ENCODE measurements at places on chromosomes 4 and X.
A peak's percentile ranks its signal among the peaks of the same experiment; 100 is the strongest.

DNA sequence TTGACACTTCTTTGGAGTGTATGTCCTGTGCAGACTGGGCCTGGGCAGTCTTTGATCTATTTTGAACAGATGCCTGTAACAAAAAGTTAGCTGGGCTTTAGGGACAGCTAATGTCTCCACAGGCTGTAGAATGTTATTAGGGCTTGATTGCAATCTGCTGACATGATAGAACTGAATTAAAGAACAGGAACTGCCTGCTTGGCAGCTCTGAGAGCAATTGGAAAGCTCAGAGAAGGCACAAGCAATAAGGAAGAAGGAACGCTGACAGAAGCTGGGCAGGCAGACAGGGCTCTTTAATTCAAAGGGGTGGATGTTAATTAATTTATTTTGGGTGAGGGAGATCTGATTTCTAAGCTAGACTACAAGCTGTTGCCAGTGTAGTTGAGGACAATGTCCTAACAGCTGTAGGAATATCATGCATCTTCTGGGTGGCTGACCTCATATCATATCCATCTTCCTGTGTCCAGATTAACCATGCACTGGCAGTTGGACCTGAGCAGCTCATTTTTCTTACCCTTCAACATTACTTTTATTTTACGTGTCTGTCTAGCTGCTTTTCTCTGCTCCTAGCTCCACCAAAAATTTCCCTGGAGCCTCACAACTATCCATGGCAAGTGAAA is 20.7 kb upstream of the GRXCR1 start:
- no peak for DNase-seq

DNA sequence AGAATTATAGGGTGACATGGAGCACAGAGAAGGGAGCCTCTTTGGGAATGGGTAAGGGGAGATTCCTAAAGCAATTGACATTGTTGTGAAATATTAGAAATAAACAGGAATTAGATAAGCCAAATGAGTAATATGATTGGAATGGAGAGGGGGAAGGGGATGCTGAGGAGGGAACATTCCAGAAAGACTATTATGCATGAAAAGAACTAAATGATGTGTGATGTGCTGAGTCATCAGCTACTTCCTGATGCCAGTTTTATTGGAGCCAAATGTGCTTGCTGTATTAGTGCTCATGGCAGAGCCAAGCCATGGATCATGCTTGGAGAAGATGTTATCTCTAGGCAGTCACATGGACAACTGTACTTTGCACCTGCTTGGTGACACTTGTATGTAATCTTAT is 189.0 kb upstream of the HCCS start:
- no peak for DNase-seq

DNA sequence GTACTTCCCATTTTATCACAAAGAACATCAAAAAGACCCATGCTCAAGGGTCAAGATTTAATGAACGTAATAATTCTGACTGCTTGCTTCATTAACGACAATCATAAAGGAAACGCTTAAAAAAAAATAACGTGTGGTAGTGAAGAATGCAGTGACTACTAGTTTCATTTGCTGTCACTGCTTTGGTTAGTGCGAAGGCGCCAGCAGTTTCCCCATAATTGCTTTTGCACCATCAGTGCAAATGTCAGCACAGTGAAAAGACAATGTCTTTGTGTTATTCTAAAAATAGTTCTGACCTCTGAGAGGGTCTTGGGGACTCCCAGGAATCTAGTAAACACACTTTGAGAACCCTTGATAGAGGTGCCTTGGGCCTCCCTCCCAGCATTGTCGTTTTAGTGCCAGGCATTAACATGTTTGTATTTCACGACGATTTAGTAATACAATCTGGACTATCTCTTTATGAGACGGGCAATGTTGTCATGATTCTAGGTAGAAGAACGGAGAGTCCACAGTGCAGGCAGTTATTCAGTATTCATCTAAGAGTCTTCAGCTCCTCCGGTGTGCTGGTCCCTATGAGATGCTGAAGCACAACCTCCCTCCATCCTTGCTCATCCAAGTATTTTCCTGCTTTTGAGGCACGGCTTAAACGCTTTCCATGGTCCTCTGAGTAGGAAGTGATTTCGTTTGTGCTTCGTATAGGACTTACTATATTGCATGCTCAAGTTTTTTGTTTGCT is 71.0 kb downstream of the AFF1 start:
- DNase-seq: peak; percentile 46

GRCh38 chrX:11430271-11430670 is 137.1 kb downstream of the AMELX start:
- no peak for DNase-seq

DNA sequence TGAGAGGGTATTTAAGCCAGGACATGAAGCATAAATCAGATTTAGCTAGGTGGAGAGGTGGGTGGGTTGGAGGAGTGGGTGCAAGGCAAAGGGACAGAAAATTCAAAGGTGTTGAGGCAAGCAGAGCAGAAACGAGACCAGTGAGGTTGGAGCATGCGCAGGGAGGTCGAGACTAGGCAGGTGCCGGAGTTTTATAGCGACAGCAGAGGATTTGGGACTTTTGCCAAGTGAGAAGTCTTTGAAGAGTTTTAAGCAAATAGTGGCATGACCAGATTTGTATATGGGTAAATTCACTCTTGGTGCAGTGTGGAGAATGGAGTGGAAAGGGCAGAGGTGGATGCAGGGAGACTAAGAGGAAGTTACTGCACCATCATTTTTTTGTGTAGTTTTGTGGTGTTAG is 107.0 kb upstream of the TLR2 start:
- DNase-seq: no peak

DNA sequence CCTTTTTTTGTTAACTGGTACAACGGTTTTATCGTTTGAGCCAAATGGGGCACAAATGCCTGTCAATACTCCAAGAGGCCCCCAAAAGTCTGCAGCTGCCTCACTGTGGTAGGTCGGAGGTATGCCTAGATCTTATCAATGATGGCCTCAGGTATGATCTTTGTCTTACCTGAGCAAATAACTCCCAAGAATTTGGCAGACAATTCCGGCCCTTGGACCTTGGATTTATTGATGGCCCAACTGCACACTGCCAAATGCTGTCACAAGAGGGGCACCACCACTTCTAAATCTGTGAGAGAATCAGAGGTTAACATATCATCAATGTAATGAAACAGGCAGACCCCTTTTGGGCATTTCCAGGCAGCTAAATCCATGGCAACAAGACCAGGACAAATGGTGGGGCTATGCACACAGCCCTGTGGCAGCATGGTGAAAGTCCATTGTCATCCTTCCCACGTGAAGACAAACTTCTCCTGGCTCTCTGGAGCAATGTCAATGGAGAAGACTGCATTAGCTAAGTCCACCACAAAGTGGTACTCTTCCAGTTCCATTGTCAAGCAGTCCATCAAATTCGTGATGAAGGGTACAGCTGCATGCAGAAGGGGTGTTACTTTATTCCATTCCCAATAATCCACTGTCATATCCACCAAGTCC is 28.6 kb downstream of the CXCL13 start:
- DNase-seq: no peak

DNA sequence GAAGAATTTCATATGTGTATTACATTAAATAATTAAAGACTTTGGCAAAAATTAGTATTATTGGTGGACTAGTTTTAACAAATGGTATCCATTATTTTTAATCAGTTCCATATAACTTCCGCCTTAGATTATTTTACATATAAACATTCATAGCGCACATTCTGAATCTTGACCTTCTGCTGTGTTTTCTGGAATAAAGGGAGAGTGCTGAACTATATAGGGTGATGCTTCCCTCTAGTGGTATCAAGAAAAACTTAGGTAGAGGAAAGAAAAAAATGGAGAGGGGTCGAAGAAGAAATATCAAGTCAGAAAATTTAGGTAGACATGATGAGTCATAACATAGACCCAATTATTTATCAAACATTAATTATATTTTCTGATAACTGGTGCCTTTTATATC is 155.6 kb upstream of the PACRGL start:
- no peak for DNase-seq

GRCh38 chr4:139656614-139657486 is 8.8 kb upstream of the MGST2 start:
- peak; percentile 67 for DNase-seq

DNA sequence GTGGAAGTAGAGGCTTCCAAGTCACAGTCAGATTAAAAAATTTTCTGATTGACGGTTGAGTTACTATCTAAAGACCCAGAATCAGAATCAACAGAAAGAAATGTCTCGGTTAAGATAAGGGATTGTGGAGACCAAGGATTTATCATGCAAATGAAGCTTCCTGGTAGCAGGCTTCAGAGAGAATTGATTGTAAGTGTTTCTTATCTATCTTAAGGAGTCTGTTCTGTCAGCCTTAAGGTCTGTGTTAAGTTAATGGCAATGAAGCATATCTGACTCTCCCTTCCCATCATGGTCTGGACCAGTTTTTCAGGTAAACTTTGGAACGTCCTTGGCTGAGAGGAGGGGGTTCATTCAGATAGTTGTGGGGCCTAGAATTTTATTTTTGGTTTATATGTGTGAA is 780.2 kb downstream of the FAM133A start:
- no peak for DNase-seq

DNA sequence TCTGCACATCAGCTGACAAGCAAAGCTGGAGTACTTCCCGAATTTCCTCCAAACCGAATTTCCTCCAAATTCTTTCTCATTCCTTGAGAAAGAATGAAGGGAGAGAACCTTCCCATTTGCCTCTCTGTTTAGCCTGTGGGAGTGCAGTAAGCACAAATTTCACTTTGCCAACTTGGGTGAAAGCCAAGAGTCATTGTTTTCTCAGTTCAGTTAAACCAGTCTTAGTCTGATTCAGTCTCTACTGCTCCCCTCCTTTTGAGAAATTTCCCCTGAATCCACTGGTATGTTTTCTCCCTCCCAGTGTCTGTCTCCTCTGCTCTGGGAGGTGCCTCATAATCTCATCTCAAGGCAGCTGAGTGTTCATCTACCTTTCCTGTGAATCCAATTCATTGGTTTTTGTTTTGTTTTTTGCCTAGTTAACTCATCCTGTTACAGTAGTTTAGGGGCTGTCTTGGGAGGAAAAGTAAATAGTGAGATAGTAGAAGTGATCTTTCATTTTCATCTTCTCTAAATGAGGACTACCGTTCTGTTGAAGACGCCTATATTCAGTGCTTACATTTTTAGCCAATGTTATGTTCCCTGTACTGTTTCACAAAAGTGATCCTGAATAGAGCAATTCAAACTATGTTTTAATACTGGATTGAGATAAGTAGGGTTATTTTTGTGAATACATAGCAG is 49.0 kb downstream of the SYTL5 start:
- DNase-seq: no peak

DNA sequence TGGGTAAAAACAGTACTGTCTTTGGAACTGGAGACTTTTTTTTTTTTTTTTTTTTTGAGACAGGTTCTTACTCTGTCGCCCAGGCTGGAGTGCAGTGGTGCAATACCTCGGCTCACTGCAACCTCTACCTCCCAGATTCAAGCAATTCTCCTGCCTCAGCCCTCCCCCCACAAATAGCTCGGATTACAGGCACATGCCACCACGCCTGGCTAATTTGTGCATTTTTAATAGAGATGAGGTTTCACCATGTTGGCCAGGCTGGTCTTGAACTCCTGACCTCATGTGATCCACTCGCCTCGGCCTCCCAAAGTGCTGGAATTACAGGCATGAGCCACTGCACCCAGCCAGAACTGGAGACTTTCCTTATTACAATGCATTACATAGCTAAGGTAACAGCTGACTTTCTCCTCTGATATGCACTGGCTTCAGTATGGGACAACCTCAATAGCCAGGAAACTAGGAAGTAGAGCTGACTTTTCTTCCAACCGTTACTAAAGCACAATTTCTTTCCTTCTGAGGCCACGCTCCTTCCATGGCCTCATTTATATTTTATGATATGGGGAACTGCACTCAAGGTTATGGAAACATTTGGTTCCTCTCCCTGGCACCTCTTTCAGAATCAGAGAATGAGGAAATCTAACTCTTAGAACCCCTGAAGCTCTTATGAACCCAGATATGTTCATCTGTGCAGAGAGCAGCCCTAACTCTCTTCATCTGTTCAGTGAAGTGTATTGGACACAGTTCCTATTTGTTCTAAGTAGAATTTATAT is 53.5 kb upstream of the FAM9B start:
- DNase-seq: no peak

- DNase-seq: no peak
Observed at GRCh38 chr4:87853108-87853507, 20.3 kb downstream of the MEPE start.
